ENCODE measurements at places on chromosomes 1 and 21. TPM values are rescaled to one million over a fixed set of nuclear protein-coding genes. Genes with fewer than 3 reads are reported as not detected.

VAV3 gene
- 6.6 TPM for total RNA-seq

IVL gene
- total RNA-seq, result 0.46 TPM

CACNA1S gene
- total RNA-seq, result 0.10 TPM

BEND5 gene
- total RNA-seq, result 14.5 TPM

CRP gene
- total RNA-seq, result not detected

DNA sequence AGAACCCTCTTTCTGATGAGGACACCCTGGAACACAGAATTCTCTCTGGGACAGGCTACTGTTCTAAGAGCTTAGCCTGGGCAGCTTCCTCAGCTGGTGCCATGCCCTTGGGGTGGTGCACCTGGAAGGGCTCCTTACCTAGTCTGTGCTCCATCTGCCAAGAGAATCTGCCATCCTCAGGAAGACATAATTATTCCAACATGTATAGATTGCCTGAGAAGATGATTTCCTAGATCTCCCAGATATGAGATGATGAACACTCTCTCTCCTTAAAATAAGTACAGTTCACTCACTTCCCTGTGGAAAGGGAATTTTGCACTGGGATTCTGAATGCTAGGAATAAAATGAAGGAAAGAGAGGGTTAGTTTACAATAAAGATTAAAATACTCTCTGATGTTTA, 87.6 kb downstream of the NENF start:
- DNase-seq, result no peak

DNA sequence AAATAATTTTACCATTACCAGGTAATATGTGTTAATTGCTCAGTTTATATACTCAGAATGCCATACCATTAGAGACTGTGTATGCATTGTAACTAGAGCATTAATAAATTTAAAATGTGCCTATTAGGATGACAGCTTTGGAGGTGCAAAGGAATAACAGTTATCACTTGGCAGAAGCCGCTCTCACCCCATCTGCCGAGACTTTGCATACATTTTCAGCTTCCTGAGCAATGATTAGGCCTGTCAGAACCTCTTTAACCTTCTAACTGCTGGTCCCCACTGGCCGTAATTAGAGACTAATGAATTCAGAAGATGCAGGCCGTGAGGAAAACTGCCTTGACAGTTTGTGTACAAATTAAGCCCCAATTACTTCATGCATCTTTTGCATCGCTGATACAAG, 158.0 kb upstream of the PROX1 start:
- no peak for DNase-seq

DNA sequence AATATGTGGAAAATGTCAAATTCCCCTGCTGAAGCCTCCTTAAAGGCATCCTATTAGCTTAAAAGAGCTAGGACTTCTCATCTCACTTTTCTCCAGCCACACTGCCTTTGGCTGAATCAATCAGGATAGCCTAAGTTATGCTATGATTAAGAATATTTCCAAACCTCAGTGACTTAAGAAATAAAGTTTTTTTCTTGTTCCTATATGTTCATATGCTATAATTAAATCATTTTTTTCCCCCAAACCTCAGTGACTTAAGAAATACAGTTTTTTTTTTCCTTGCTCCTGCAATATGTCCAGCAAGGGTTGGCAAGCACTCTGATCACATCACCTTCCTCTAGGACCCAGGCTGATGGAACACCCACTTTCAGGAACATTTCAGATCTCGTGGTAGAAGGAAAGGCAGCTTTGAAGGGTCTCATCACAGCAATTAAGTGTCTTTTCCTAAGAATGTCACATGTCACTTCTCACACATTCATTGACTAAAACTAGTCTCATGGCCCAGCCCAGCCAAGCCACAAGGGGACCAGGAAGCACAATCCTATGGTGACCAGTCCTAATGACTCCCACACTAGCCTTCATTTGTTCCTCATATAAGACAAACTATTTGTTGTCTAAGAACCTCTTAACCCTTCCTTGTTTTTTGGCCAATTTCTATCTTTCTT, 6.3 kb upstream of the JUN start:
- DNase-seq, result no peak

DNA sequence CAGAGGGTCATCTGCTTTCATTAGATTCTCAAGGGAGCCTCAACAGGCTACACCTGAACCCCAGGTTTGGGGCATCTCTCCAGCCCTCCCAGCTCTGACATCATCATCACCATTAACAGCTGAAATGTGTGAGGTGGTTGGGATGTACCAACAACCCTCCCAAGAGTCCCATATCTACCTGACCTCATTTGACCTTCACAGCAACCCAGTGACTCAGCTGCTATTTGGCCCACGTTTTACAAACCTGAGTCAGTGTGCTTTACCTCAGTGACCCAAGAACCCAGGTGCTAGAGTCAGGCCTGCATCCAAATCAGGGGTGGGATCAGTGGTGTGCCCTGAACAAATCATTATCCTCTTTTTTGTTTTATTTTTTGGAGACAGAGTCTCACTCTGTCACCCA, 53.3 kb upstream of the TINAGL1 start:
- no peak for DNase-seq

- no peak for DNase-seq
These were observed 27.5 kb downstream of the RGL1 start for GRCh38 chr1:183832459-183832858.

DNA sequence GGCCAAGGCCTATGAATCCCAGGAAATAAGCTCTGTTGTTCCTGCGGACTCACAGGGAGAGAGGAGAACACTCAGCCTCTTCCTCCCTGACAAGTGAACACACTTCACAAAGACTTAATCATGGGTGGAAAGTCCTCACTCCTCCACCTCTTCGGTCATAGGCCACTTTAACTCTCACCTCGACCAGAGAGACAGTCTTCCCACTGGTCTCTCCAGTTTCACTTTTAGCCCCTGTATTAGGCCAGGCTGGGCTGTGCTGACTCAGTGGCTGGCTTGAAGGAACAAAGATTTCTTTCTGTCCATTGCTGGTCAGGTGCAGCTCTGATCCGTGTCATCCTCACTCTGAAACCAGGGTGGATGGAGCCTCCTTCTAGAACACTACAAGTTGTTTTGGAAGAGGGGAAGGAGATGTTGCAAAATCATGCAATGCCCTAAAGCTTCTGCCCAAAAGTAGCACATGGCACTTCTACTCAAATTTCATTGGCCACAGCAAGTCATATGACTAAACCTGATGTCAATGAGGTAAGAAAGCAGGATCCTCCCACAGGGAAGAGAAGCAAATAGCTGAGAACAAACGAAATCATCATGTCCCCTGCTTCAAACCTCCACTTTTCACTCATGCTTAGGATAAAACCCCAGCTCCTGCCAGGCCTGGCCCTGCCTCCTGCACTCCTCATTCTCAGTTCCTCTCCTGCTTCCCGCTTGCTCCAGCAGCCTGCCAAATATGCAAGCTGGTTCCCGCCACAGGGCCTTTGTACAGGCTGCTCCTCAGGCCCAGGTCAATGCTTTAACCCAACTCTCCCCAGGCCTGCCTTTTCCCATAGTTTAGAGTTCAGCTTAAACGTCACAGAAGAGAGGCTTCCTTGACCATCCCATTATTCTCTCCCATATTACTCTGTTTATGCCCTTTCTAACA, 150.5 kb upstream of the RUNX3 start:
- DNase-seq, result no peak

DNA sequence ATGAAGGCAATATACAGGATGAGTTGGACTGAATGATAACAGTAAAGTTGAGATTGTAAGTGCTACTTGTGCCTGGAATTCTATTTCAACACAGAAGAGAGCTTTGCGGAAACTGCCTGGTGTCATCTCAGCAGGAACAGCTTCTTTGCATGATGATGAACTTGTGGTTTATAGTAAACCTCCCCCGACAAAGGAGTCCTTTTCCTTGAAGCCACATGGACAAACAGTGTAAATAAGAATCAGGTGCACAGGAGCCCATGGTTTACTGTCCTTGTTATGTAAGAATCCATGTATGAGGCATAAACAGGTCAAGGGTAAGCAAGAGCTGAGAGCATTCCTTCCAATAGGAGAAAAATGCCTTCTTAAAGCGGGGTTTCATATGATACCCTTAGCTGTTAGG, 66.2 kb downstream of the PCNX2 start:
- no peak for DNase-seq

DNA sequence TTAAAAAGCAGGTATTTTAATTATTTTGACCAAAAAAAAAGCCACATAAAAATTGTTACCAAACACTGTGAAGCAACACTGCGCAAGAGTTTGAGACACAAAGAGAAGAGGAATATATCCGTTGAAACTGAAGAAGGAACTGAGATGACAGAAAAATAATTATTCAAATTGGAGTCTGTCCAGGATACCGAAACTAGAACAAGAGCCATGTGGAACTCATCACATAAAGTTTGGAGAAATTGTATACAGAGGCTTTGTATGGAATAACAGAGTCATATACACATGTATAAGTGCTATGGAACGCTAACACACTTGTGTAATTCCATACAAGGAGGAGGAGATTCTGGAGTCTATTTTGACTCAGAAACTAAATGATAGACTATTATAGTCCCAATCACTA, 675.1 kb upstream of the ADGRL2 start:
- DNase-seq, result no peak

- no peak for DNase-seq
These were observed 67.3 kb downstream of the NOS1AP start for GRCh38 chr1:162136760-162137159.

GRCh38 chr1:47407481-47407880, 8.6 kb upstream of the FOXE3 start:
- DNase-seq, result no peak

DNA sequence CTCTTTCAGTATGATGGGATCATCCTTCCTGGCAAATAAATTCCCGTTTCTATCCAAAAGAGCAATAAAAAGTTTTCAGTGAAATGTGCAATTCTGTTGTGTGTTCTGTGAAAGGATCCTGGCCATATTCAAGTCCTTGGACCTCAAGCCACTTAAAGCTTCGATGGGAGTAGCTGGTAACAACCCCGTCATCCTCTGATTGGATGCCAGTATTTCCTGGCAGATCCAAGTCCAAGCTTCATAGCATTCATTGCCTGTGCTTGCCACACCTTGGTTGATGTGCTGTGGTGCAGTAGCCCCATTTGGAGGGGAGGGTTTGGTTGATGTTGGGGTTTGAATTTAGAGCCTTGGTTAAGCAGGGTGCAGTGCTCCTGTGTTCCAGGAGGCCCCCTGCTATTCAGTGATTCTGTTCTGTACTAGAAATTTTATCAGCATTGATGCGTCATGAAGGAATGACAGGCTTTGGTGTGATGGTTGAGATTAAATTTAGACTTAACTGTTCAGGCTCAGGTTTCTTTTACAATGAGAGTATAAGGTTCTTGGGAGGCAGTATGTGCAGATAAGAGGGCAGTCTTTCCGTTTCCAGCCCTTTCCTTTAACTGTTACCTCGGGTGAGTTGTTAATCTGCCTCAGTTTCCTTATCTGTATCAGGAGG, 4.9 kb downstream of the RPL11 start:
- DNase-seq, result no peak

DNA sequence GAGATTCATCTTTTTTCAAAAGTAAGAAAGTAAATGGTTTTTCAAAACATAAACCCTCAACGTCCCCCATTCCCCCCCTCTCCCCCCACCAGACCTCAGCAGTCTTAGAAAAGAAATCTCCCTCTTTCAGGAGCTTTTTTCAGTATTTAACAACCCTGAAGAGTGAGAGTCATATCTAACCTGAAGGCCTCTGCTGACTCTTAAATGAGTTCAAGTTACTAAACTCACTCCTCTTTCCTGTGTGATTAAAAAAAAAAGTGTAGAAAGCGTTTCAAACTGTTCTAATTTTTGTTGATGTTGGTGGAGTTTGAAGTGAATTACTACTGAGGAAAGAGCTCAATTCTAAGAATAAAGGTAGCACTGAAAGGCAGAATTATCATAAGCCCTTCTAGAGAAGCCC, 93.7 kb downstream of the VAV3 start:
- DNase-seq, result no peak

- DNase-seq, result no peak
These were observed 170.0 kb downstream of the FCRL5 start for GRCh38 chr1:157382351-157382750.

- DNase-seq, result no peak
These were observed 33.3 kb downstream of the PIK3CD start for GRCh38 chr1:9684801-9685200.

GRCh38 chr1:182588500-182589396, at the start of gene RNASEL:
Gene RNASEL, minus strand, starts transcription at chr1:182589256. Its CDS starts 2,450 bp downstream, at chr1:182586806.
- peak; percentile 85 for DNase-seq

GRCh38 chr21:33110340-33110715, 40.4 kb downstream of the OLIG1 start:
- DNase-seq, result no peak

Measured in upper lobe of left lung (tissue), 6 donors.